ENCODE measurements at places on chromosomes 3 and 15.
A peak's percentile ranks its signal among the peaks of the same experiment; 100 is the strongest.

- no peak for DNase-seq
These were observed 54.8 kb downstream of the MSL2 start for GRCh38 chr3:136141291-136141785.

DNA sequence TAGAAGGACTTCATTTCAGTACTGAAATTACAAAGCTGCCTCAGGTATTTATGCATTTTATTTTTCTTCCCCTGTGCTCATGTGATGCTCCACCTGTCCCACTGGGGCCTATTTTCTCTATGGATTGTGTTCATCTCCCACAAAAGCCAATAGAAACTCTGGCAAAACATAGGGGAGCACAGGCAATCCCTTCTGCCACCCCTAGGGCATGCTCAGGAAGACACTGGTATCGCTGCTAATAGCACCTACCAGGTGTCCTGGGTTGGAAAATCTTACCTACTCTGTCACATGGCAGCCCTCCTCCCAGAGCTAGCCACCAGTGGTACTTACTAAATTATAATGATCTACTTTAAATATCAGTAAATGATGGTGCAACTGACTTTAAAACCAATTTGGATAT is 427.4 kb downstream of the FGF12 start:
- DNase-seq = no peak

DNA sequence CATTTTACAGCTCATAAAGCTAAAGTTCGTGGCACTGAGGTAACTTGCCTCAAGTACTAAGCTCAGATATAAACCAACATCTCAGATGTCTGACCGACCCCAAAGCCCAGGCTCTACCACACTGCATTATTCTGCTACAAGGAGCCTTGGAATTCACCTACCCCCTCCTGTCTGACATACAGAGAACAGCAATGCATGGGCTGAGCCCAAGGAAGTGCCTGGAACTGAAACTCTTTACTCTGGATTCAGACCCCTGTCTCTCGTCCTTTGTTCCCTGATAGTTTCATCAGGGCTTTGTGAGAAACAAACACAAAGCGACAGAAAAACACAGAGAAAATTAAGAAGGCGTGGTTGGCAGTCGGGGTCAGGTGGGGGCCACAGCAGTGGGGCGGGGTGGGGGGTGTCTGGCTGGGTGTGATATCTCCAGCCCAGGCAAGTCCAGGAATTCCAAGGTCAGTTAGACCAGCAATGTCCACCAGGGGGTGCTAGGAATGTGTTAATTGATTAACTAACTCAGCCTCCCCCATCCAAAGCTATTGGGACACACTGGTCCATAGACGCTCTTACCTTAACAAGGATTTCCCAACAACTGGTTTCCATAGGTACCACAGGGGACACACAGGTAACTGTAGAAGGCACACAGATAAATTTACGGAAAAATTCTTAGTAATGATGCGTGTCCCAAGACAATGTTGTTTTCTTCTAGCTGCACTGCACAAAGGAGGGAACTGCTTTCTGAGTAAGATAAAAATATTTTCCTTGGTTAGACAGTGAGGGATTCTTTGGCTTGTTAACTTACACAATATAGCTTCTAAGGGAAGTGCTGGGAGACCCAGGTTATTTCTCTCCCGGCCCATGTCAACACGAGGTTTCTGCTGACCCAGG is 18.8 kb upstream of the SSUH2 start:
- peak; percentile 92 for DNase-seq

DNA sequence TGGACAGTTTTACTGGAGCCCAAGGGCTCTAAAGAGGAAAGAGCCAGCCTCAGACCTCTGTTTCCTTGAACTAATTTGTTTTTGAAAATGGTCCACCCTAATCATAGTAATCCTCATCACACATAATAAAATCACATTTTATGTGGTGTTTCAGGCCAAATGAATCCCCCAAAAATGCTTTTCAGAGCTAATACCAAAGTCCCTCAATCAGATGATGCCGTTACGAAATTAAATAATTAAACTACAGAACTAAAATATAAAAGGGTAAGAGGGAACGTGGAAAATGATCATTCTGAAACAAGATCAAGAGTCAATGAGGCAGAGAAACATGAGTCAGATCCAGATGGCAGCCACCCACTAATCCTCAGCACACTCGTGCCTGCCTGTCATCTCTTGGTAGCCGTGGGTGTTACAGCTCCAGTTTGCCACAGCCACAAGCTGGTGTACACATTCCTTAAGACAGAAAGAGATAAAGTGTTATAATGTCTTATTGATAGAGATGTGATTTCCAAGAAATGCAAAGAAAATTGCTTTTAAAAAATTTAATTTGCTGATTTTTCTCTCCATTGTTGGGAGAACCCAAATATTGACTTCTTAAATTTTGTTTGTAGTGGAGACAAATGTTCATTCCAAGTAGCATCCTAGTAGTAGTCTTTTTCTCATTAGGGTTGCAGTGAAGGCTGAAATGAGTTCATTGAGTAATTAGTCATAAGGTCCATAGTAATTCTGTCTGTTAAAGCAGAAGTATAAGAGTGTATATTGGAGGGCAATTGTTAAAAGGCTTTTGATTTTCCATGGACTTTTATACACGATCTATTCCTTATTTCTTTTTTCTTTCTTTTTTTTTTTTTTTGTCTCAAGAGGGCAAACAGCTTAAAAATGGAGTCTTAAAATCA is 104.2 kb downstream of the AGBL1 start:
- DNase-seq = no peak

- peak; percentile 67 for DNase-seq
These were observed 24.8 kb downstream of the ZBTB38 start for GRCh38 chr3:141392897-141393734.

GRCh38 chr15:51848811-51849210 is 19.4 kb downstream of the TMOD3 start:
- DNase-seq = no peak

GRCh38 chr15:90686435-90687218 is 30.5 kb upstream of the BLM start:
- no peak for DNase-seq

DNA sequence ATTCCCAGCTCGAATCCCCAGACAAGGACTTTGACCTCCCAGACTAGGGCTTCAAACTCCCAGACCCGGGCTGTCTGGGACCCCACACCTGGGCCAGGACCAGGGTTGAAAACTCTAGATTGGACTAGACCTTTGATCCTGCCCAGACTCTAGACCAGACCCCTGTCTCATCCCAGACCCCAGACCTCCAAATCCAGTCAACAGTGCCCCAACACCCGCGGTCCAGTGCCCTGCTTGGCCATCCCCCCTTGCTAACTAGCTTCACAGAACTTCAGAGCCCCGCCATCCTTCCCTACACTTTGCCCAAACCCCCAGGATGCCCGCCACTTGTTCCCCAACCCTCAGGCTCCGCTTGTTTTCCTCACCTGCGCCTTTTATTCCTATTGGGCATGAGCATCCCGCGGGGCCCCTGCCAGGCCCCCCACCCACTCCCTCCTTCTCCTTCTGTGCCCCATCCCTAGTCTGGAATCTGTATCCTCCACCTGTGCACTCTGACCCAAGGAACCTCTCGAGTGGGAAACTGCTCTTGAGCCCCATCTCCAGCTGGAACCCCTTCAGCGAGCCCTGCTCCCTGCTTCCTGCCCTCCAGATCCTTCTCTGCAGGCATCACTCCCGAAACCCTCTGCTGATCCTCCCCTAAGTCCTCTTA is 604 bp downstream of the GNAI2 start:
- no peak for DNase-seq

GRCh38 chr15:23436421-23436820 is 10.6 kb downstream of the GOLGA6L2 start:
- no peak for DNase-seq

DNA sequence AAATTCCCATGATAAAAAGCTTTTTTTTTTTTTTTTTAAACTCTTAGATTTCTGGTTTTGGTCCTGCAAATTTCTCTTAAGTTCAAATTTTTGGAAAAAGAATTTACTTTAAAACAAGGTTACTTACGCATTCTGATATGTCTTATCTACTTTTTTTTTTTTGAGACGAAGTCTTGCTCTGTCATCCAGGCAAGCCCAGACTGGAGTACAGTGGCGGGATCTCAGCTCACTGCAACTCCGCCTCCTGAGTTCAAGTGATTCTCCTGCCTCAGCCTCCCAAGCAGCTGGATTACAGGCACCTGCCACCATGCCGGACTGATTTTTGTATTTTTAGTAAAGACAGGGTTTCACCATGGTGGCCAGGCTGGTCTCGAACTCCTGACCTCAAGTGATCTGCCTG is 83.2 kb downstream of the RASA2 start:
- DNase-seq = no peak

- DNase-seq = no peak
These were observed 314.5 kb downstream of the TIGIT start for GRCh38 chr3:114608293-114608692.

DNA sequence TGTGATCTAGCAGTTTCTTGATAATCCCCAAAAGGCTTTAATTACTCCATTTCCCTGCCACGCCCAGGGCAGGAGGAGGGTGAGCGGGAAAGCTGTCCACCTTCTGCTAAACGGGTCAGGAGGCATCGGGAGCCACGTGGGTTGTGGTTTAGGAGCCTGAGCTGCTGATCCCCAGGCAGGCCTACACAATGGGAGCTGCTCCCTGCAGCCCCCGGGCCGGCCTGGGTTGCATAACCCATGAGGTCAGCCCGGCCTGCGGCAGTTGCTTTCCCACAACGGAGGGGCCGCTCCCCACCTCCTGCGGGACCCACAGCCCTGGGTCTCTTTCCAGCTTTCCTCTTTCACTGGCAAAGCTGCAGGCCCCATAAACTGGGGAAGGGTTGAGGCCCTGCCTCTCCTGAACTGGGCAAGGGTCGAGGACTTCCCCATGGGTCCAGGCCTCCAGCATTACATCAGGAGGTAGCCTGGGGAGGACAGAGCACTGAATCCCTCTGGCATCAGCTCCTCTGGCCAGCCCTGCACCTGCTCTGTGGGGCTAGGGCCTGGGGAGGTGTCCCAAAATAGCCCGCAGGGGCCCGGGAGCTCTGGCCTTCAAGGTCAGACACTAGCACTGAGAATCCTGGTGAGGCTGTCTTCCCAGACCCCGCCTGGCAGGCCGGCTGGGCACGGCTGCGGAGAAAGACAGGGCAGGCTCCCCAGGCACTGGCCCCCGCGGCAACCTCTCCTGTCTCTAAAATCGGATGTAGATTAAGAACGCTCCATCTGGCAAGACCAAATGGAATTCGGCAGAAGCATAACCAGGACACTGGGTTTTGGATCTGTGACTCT is 47.3 kb downstream of the ZDHHC19 start:
- no peak for DNase-seq

Data from testis (tissue), 5 donors.